Cardiac septum (tissue), 1 donor: ENCODE measurements at places on chromosomes 7 and 10.

DNA sequence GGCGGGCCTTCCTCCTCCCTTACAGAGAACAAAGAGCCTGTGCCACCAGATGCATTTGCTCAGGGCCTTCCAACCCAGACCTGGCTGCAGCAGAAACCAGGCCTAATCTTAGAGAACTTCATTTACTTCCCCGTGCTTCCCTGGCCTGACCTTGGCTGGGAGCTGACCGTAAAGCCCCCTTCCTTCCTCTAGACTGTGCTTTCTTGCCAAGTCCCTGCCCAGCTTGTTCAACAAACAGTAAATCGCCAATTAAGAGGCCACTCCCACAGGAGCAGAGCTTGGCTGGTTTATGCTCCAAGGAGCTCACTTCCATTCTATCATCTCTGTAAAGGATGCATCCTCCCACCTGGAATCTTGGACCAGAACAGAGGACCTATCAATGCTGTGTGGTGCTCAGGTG, 110.9 kb downstream of the COL13A1 start:
- DNase-seq, result no peak

- DNase-seq, result peak; percentile 29
Measured at GRCh38 chr7:53531-53930, 138.8 kb upstream of the FAM20C start.

DNA sequence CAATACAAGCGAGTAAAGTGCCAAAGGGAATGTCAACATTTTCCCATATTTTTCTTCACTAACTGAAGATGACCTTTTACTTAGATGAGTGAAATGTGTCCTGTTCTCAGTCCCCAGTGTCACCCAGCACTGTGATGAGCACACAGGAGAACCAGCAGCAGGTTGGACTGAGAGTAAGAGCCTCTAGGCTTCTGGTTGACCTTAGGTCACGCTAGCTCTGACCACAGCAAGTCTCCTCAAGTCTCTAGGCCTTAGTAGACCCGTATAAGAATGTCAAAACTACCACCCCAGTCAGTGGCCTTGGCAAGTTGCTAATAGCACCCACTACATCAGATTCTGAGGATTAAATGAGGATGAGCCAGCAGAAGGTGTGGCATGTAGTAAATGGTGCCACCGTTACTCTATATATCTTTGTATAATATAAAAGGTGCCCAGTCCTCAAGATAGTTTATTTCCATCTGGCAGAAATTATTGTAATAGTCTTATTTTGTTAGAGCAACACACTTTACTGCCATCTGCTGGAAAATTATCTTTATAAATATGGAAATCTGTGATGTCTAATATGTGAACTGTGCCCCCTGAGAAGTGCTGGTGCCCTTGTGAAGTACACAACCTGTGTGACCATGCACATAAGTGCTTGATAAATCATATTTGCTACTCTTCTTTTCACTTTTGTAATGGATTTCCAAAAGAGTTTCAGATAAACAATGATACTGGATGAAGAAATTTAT, 75.7 kb downstream of the SPAG6 start:
- no peak for DNase-seq

DNA sequence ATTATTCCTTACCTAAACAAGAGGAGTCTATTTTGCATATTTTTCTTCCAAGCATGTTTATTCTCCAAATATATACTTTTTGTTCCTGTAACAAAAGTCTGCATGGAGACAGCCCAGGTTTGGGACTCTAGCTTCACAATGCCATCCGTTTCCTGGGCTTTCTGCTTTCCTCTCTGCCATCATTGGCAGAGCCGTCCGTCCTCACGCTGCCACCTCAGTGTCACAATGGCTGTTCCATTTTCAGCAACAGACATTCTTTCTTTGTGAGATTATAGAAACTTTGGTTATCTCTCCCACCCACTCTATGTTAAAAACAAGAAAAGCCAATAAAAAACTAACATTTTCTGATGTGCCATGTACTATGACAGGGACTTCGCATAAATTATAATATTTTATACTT, 825.2 kb downstream of the REEP3 start:
- no peak for DNase-seq

GRCh38 chr7:100678291-100678984, 4.9 kb downstream of the GNB2 start:
- DNase-seq, result no peak

DNA sequence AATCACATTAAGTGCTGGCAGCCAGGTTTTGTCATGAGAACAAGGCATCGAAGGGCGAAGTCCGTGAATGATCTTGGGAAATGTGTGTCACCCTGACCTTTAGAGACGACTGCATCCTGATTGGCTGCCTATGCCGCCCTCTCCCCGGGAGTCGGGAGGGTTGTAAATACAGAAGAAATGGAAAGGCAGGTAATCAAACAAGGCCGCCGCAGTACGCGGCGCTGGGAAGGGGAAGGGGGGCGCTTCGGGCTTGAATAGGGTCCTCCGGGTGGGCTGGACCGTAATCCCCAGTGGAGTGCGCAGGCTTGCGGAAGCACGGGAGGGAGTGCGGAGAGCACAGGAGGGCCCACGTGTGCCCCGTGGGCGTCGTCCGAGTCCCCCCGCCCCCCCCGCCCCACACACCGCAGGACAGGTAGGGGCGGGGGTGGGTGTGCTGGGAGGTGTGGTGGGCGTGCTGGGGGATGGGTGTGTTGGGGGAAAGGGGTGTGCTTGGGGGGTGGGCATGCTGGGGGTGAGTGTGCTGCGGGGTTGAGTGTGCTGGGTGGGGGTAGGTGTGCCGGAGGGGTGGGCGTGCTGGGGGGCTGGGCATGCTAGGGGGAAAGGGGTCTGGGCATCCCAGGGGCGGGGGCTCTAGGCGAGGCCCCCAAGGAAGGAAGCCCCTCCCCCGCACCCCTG, 169.4 kb downstream of the ARHGAP12 start:
- DNase-seq, result no peak
